Progenitor cell of endocrine pancreas (in vitro differentiated cells): ENCODE measurements at places on chromosomes 13 and 19.

DNA sequence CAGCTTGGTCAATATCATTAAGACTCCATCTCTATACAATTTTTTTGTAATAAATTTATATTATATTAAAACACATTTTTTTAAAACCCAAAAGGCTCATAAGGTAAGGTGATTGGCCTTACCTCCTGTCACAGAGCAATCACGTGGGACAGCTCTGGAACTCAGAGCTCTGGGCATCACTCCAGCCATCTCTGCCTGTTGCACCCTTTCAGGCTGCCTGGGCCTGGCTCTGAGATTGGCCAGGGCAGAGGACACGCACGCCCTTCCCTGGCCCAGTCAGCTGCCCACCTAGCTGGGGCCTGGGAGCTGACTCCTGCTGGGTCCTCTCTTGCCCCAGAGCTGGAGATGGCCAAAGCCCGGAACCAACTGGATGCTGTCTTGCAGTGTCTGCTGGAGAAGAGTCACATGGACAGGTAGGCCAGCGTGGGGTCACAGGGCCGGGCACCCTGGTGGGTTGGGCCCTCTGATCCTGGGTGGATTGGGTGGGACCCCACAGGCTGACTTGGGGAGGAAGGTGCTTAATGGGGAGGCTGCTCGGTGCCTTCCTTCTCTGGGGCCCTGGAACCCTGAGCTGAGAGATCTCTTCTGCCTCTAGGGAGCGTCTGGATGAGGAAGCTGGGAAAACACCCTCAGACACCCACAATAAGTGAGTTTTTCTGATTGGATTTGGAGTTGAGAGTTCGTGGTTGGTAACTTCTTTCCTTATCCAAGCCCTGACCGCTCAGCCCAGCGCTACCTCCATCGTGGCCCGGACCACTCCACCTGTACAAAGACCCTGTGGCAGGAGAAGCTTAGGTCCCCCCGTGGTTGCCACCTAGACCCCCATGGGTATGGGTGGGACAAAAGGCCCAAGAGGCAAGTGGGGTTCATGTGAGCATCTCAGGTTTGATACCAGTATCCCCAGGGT is 3.7 kb downstream of the LIN37 start:
- no peak for DNase-seq

DNA sequence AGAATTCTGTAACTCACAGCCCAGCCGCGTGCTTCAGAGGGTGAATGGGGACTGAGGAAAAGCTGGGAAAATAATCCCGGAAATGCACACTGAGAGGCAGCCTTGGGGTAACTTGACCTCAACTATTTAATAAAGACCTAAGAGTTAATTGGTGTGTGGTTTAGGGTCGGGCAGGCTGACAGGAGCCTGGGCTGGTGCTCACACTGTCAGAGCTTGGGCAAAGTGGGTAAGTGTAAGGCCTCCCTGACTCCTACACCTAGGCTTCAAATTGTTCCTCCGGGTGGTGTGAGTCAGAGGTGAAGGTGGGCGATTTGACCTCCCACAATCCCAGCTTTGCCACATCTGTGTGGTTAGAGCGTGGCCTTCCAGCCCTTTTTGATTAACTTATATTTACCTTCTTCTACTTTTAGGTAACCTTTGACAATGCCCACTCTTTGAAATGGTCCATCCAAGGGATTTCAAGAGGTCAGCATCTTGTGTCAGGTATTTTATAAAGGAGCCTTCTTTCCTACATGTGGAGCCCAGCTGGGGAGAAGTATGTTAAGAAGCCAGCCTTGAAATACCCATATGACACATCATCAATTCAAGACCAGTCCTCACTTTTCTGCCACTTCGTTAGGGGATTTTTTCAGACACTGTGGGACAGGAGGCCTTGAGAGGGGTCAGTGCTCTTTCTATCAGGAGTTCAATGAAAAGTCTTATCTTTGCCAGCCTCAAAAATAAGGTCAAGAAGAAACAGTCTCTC is 114.2 kb downstream of the NUFIP1 start:
- no peak for DNase-seq

- no peak for DNase-seq
Measured at GRCh38 chr13:33303855-33304597, 18.5 kb upstream of the STARD13 start.

- DNase-seq: no peak
Measured at GRCh38 chr19:823565-824121, 1.9 kb upstream of the PLPPR3 start.

GRCh38 chr13:43244481-43244880 is 221.1 kb downstream of the DNAJC15 start:
- no peak for DNase-seq
